ENCODE measurements at places on chromosomes 3 and 15. TPM values are rescaled to one million over a fixed set of nuclear protein-coding genes. Genes with fewer than 3 reads are reported as not detected.
A peak's percentile ranks its signal among the peaks of the same experiment; 100 is the strongest.

- DNase-seq: no peak
- peaks cover 4% of the 10 kb centered on the region for H3K36me3 ChIP-seq
- H3K27me3 ChIP-seq: no peaks in the 10 kb centered on the region
- no peak overlapping the region for H3K4me3 ChIP-seq
- H3K4me1 ChIP-seq: peaks cover 14% of the 10 kb centered on the region
These were observed 44.3 kb downstream of the PXYLP1 start for GRCh38 chr3:141275973-141276372.

The GREM1 gene
- total RNA-seq: 3.1 TPM

DNA sequence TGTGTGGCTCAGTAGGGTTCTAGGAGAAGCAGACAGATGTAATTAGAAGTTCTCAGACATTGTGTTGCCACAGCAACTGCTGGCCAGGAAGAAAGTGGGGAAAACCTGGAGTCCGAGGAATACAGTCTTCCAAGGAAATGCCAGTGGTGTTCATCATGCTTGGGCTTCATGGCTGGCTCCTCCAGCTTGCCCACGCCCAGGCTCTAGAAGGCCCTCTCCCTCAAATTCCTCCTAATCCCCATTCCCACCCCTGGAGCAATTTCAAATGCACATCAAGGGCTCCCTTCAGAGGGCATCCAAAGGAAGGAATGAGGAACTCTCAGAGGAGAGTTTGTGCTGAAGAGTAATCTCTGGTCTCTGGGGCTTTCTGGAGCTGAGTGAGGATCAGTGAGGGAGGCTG is 21.9 kb downstream of the FSTL1 start:
- H3K4me1 ChIP-seq: peaks cover 55% of the 10 kb centered on the region
- no peak for DNase-seq
- peak overlapping the region; percentile 8 for H3K27ac ChIP-seq
- no peaks in the 10 kb centered on the region for H3K36me3 ChIP-seq

DNA sequence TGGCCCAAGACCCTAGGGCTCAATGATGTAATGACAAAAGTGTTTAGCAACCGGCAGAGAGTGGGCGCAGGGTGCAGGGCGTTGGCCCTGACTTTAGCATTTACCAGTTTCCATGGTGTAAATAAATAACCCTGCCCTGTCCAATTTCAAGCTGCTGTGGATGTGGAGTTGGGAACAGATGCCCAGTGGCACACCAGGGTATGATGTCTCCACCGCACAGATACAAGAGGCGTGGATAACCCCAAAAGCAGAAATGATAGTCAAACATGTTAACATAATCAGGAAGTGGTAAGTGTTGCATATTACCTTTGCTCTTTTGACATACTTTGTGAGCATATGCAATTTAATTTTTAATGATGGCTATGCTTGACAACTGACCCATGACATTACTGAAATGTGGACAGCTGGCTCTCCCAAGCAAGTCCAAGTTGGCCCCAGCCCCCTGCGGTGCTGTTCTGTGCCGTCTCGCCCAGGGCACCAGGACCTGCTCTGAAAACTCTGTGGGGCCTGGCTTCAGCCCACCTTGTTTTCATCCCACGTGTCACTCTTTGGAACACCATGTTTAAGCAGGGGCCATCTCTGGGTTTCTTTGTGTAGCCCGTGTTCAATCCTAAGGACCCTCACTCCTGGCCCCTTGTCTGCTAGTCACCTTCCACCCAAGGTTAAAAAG is 10.8 kb upstream of the ANPEP start:
- peak overlapping the region; percentile 41 for H3K27ac ChIP-seq
- no peak overlapping the region for H3K4me3 ChIP-seq
- H3K27me3 ChIP-seq: no peaks in the 10 kb centered on the region

The GNB5 gene
- 14.1 TPM for total RNA-seq

DNA sequence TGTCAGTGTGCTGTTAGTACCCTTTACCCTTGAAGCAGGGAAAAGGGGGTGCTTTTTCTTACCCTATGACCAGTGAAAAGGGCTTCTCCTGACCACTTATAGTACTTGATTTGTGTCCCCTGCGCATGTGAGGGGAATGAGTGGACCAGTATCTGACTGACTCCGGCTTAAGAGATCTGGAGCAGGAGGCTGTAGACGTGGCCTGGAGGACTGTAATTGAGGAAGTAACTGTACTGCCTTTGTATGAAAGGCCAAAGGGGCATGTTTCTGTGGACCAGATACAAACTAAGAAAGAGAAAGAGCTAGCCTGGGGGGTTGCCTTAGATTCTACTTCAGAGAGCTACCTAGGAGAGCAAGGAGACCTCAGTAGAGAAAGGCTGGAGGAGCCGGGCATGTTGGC is 89.9 kb upstream of the TBL1XR1 start:
- no peak overlapping the region for H3K27ac ChIP-seq
- no peaks in the 10 kb centered on the region for H3K36me3 ChIP-seq

GRCh38 chr15:69486481-69487110 is 34.0 kb downstream of the RPLP1 start:
- no peak overlapping the region for H3K27ac ChIP-seq
- no peaks in the 10 kb centered on the region for H3K27me3 ChIP-seq
- no peak for DNase-seq
- H3K4me3 ChIP-seq: no peak overlapping the region
- no peaks in the 10 kb centered on the region for H3K4me1 ChIP-seq

The CHP1 gene
- 159 TPM for total RNA-seq

The GTF2A2 gene
- total RNA-seq: 89.4 TPM

The ZBTB11 gene
- total RNA-seq: 23.5 TPM

- DNase-seq: no peak
- no peak overlapping the region for H3K4me3 ChIP-seq
- no peak overlapping the region for H3K27ac ChIP-seq
- peaks cover 99% of the 10 kb centered on the region for H3K36me3 ChIP-seq
These were observed 53.7 kb downstream of the KLHL25 start for GRCh38 chr15:85741021-85741421.

The HDDC3 gene
- 16.0 TPM for total RNA-seq

GRCh38 chr15:98431171-98431570 is 217.2 kb upstream of the IGF1R start:
- no peak for DNase-seq
- H3K36me3 ChIP-seq: no peaks in the 10 kb centered on the region
- no peak overlapping the region for H3K27ac ChIP-seq
- H3K4me1 ChIP-seq: peaks cover 9% of the 10 kb centered on the region
- peaks cover 27% of the 10 kb centered on the region for H3K27me3 ChIP-seq

GRCh38 chr15:66294932-66295235 is 1.5 kb downstream of the DIS3L start:
- peaks cover 29% of the 10 kb centered on the region for H3K4me1 ChIP-seq
- DNase-seq: no peak
- peaks cover 13% of the 10 kb centered on the region for H3K36me3 ChIP-seq

- H3K4me1 ChIP-seq: no peaks in the 10 kb centered on the region
- no peak overlapping the region for H3K4me3 ChIP-seq
- DNase-seq: no peak
- no peaks in the 10 kb centered on the region for H3K36me3 ChIP-seq
- H3K27ac ChIP-seq: no peak overlapping the region
These were observed 101.2 kb upstream of the ZBTB20 start for GRCh38 chr3:115248274-115248673.

The THPO gene
- 0.24 TPM for total RNA-seq

The ELP6 gene
- 18.8 TPM for total RNA-seq

GRCh38 chr15:68819495-68820294 is 1.0 kb downstream of the ANP32A start:
- peaks cover 36% of the 10 kb centered on the region for H3K4me1 ChIP-seq
- H3K36me3 ChIP-seq: no peaks in the 10 kb centered on the region
- no peaks in the 10 kb centered on the region for H3K27me3 ChIP-seq
- peak overlapping the region; percentile 96 for H3K4me3 ChIP-seq

DNA sequence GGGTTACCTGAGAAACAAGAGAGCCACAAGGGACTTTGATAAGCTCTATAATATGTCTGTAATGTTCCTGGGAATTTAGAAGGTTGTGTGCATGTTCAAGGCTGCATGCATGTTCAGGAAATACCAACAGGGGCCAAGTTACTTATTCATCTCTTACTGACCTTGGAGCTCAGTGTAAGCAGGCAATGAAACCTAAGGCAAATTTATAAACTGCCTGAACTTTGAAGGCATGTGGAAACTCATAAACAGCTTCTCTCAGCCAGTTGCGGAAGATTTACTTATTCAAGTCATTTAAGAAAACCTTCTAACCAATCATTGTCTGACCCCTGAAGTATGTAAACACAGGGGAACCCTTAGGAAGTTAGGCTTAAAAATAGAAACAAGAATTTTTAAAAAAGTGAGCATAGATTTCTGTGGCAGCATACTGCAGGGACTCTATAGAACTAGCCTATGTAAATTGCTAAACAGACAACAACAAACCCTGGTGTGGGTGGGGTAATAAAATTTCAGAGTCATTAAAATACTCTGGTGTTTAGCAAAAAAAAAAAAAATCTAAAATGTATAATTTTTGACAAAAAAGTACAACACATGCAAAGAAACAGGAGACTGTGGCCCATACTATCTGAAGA is 57.2 kb downstream of the SLC15A2 start:
- H3K27me3 ChIP-seq: no peaks in the 10 kb centered on the region
- DNase-seq: no peak
- H3K4me3 ChIP-seq: no peak overlapping the region
- no peaks in the 10 kb centered on the region for H3K4me1 ChIP-seq

GRCh38 chr3:135329479-135329878 is 534.4 kb downstream of the EPHB1 start:
- H3K4me3 ChIP-seq: no peak overlapping the region
- no peaks in the 10 kb centered on the region for H3K27me3 ChIP-seq
- DNase-seq: no peak
- no peaks in the 10 kb centered on the region for H3K36me3 ChIP-seq

DNA sequence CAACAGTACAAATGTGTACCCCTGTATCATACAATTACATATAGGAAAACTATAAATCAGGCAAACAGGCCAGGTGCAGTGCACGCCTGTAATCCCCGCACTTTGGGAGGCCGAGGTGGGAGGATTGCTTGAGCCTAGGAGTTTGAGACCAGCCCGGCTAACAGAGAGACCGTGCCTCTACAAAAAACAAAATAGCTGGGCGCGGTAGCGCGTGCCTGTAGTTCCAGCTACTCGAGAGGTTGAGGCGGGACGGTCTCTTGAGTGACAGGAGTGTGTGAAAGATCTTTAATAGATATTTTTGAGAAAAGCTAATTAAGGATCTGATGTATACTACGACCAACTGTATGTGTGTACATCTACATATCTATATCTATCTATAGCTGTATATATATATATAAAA is 33.8 kb upstream of the BDH1 start:
- H3K27ac ChIP-seq: no peak overlapping the region
- H3K27me3 ChIP-seq: no peaks in the 10 kb centered on the region
- no peak overlapping the region for H3K4me3 ChIP-seq
- no peaks in the 10 kb centered on the region for H3K36me3 ChIP-seq
- no peak for DNase-seq

The KIF15 gene
- 1.3 TPM for total RNA-seq

DNA sequence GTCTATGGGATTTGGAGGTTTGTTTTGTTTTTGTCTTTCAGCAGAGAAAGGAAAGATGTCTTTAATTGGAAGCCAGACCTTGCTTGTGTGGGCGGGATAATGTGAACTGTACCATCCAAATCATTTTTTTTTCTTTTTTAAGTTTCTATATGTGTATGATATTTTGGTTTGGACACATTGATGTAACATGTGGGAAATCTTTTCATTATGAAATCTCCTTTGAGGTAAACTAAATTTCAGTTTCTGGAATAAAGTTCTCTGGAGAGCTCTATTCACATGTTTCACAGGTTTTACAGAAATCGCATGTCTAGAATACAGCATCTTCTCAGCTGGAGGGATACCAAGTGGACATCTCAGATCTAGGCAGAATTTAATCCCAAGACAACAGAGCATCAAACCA is 451.5 kb upstream of the MDFIC2 start:
- no peak for DNase-seq
- H3K4me1 ChIP-seq: no peaks in the 10 kb centered on the region
- H3K27ac ChIP-seq: no peak overlapping the region
- H3K36me3 ChIP-seq: no peaks in the 10 kb centered on the region
- H3K4me3 ChIP-seq: no peak overlapping the region

DNA sequence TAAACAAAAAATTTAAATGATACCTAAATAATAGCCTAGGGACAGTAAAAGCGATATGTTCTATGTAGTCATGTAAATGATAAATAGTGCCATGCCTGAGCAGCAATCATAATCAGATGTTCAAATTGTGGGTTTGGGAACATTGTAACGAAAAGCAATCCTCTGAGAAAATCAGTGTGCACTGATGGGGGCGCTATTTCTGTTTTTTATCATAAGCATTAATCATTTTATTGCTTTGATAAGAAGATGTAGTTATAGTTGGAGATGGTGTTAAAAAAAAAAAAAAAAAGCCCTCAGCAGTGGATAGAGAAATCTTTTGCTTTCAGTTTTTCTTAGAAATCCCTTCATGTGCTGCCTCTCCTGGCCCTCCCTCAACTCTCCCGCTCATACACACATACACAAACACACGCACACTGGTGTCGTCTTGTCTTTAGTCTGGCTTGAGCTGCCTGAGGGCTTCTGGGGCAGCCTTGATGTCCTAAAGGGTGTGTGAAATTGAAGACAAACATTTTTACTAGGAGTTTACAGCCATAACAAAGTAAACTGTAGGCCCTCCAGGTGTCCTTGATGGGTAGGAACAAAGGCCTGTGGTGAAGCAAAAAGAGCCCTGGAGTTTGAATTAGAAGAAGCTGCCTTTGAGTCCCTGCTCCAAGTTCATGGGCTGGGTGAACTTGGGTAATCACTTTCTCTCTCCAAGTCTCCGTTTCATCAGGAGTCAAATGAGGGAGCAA is 428.1 kb downstream of the SOX2 start:
- H3K4me1 ChIP-seq: no peaks in the 10 kb centered on the region
- no peak for DNase-seq
- H3K27me3 ChIP-seq: no peaks in the 10 kb centered on the region

DNA sequence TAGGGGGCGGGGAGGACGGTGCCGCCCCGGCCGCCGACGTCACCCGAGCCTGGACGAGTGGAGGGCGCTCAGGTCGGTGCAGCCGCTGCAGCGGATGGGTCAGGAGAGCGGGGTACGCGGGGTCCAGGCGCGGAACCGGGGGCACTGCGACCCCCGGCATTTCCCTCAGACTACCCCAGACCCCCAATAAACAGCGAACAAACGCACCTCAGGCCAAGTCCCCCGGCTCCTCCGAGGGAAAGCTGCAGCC is 78.9 kb downstream of the IQSEC1 start:
- peak; percentile 71 for DNase-seq
- peak overlapping the region; percentile 82 for H3K4me3 ChIP-seq
- peaks cover 38% of the 10 kb centered on the region for H3K4me1 ChIP-seq
- H3K36me3 ChIP-seq: no peaks in the 10 kb centered on the region

- no peak for DNase-seq
- H3K4me3 ChIP-seq: no peak overlapping the region
- no peaks in the 10 kb centered on the region for H3K27me3 ChIP-seq
These were observed 110.5 kb upstream of the ABHD17C start for GRCh38 chr15:80584561-80584964.

DNA sequence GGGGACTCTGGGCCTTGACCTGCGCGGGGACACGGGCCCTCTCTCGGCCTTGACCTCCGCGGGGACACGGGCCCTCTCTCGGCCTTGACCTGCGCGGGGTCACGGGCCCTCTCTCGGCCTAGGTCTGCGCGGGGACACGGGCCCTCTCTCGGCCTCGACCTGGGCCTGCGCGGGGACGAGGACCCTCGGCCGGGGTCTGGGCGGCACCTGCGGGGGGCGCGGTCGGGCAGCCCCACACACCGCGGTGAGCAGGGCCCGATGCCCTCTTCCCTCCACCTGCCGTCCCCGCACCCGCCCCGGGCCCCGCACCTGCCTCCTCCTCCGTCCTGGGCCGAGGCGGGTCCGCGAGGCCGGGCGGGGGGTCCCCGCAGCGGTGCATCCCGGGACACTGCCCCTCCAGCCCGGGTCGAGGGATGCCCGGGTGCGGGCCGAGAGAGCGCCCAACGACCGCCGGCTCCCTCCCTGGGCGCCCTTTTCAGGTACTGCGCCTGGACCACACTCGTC is 15.6 kb upstream of the CERS3 start:
- no peak for DNase-seq
- peaks cover 18% of the 10 kb centered on the region for H3K27me3 ChIP-seq
- no peaks in the 10 kb centered on the region for H3K36me3 ChIP-seq
- H3K27ac ChIP-seq: no peak overlapping the region
- no peaks in the 10 kb centered on the region for H3K4me1 ChIP-seq

The ABTB1 gene
- 56.6 TPM for total RNA-seq

Measured in lower lobe of right lung (tissue), 2 donors.